ENCODE measurements at places on chromosomes 16 and 17.

DNA sequence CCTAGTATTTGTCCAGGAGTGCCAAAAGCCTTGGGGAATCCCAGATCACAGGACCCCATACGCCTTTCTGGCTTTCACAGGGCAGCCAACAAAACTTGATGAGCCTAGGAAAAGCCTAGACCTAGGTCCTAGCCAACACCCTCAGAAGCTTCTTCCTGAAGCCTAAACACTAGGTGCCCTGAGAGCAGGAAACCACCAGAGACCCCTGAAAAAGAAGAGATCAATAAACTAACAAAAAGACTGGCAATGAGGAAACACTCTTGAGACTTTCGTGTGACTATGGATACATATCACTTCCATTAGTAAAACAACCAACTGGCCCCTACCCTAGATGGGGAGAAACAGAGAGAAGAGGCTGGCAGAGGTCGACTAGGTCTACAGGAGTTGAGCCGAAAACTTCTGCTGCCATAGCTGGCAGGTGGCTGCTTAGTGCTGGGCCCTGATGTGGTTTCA lies 1.2 kb downstream of the ORMDL3 start:
- no peak for DNase-seq

DNA sequence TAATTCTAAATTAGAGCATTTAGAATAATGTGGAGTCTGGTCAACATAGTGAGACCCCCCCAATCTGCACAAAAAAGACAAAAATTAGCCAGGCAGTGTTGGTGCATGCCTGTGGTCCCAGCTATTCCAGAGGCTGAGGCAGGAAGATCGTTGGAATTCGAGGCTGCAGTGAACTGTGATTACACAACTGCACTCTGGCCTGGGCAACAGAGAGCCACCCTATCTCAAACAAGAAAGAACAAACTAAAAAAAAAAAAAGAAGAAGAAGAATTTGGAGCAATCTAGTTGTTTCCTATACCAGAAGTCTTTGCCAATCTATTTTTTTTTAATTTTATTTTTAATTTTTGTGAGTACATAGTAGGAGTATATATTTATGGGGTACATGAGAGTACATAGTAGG lies 6.0 kb downstream of the CETP start:
- no peak for DNase-seq

GRCh38 chr17:29177541-29177870 lies 2.7 kb downstream of the MYO18A start:
- no peak for DNase-seq

DNA sequence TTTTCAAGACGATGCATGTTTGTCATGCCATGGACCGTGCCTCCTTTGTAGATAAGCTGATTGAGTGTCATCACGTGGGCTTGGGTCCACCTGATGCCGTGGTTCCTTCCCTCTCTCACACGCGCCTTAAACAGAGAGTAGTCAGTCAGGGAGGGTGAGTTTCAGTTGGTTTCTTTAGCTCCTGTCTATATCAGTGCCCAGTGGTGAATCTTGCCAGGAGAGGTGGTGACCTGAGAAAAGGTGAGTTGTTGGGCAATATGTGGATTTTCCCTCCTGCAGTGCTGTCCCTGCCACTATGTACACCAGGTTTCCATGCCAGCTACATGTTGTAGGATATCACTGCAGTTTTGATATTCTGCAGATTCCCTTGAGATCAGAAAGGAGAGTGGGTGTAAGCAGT lies 129.7 kb downstream of the LAT start:
- no peak for DNase-seq

- DNase-seq: no peak
Observed at GRCh38 chr17:17710728-17711541, 29.7 kb downstream of the RAI1 start.

DNA sequence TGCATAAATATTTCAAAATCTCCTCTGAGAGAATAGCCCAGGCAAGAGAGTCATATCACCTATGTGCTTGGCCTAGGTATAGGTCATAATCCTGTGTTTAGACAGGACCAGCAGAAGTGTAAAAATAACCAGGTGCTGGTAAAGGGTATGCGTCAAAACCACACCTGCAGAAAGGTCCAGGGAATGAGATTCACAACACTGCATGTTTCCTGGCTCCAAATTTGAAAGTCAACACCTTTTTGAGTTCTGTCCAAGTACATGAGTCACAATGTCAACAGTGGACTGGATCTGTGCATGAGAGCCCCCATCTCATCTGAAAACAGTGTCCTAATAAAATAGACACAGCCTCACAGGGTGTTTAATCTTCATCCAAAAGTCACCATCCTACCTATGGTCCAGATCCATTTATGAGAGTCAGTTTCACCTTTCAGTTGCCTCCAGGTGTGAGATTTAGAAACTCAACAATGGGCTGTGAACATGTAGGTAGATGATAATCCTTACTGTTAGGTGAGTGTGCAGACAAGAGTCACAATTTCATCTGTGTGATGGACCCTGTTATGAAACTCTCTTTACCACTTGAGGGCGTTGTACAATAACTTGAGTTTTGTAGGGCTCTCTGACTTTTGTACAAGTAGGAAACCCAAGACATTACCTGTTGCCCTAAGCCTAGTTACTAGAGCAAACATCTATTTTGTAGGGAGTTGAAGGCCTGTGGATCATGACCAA lies 2100.7 kb downstream of the TP53TG3F start:
- no peak for DNase-seq

GRCh38 chr16:66161269-66161668 lies 205.2 kb upstream of the CDH5 start:
- no peak for DNase-seq

GRCh38 chr16:82695806-82696205 lies 69.0 kb downstream of the CDH13 start:
- no peak for DNase-seq
